ENCODE measurements at places on chromosomes 2 and 18.
A peak's percentile ranks its signal among the peaks of the same experiment; 100 is the strongest.

- DNase-seq: no peak
- peaks cover 5% of the 10 kb centered on the region for H3K4me1 ChIP-seq
- no peaks in the 10 kb centered on the region for H3K36me3 ChIP-seq
- no peak overlapping the region for H3K4me3 ChIP-seq
- H3K27ac ChIP-seq: no peak overlapping the region
Measured at GRCh38 chr2:200242570-200242969, 63.9 kb upstream of the SPATS2L start.

- H3K27me3 ChIP-seq: no peaks in the 10 kb centered on the region
- H3K27ac ChIP-seq: no peak overlapping the region
- no peak for DNase-seq
Measured at GRCh38 chr2:212677466-212677865, 138.9 kb upstream of the ERBB4 start.

DNA sequence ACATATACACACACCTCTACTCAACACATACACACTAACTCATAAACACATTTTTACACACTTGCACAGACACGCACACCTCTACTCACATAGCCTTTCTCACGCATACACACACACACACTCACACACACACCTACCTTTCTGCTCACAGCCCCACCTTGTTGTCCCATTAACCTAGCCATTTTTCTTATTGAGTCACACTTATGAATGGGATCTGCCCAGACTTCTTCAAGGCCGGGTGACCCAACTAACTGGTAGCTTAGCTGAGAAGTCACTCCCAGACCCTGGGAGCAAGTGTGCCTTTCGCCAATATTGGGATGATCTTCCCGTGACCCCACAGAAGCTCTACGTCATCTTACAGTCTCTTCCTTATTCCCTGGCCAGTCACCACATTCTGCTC, 192.2 kb downstream of the NCK2 start:
- no peak for DNase-seq
- H3K4me3 ChIP-seq: no peak overlapping the region
- H3K27me3 ChIP-seq: no peaks in the 10 kb centered on the region
- H3K4me1 ChIP-seq: peaks cover 10% of the 10 kb centered on the region
- no peak overlapping the region for H3K27ac ChIP-seq

- H3K27me3 ChIP-seq: peaks cover 8% of the 10 kb centered on the region
- H3K36me3 ChIP-seq: peaks cover 12% of the 10 kb centered on the region
- H3K4me1 ChIP-seq: peaks cover 33% of the 10 kb centered on the region
- H3K4me3 ChIP-seq: peak overlapping the region; percentile 87
- DNase-seq: no peak
- H3K27ac ChIP-seq: peak overlapping the region; percentile 97
Measured at GRCh38 chr2:127811397-127812321, 688 bp upstream of the WDR33 start.

DNA sequence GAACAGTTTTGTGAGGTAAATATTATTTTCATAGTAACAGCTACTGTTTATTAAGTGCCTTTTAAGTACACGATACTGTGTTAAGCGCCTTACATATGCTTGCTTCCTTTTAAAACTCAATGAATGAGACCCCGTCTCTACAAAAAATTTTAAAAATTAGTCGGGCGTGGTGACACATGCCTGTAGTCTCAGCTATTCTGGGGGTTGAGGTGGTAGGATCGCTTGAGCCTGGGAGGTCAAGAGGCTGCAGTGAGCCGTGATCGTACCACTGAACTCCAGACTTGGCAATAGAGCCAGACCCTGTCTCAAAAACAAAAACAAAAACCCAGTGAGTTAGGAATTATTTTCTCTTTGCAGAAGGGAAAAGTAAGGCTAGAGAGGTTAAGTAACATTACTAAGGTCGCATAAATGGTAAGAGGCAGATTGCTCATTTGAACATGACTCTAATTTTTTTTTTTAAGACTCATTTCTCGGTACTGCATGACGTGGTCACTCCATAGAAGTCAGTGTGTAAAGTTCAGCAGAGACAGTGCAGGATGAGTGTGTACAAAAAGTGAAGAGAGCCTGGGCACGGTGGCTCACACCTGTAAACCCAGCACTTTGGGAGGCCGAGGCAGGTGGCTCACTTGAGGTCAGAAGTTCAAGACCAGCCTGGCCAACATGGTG, 1.1 kb downstream of the METAP1D start:
- H3K36me3 ChIP-seq: no peaks in the 10 kb centered on the region
- H3K4me1 ChIP-seq: peaks cover 28% of the 10 kb centered on the region
- peak overlapping the region; percentile 91 for H3K27ac ChIP-seq
- no peak for DNase-seq

DNA sequence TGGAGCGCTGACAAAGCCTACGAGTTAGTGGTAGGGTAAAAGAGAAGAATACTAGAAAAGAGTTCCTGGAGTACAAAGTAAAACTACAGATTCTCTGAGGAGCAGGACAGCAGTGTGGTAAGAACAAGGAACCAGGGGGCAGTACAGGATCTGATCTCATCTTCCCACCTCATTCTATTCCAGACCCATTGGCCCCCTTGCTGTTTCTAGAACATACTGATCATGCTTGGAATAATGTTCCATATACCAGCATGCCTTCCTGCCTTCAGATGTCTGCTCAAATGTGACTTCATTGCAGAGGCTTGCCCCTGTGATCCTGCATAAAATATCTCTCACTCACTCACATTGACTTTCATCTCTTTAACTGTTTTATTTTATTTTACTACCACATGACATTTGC, 19.3 kb downstream of the MSGN1 start:
- DNase-seq: no peak
- no peak overlapping the region for H3K27ac ChIP-seq
- H3K4me1 ChIP-seq: no peaks in the 10 kb centered on the region
- H3K36me3 ChIP-seq: no peaks in the 10 kb centered on the region

- no peaks in the 10 kb centered on the region for H3K36me3 ChIP-seq
- no peaks in the 10 kb centered on the region for H3K27me3 ChIP-seq
- no peak overlapping the region for H3K4me3 ChIP-seq
- H3K4me1 ChIP-seq: no peaks in the 10 kb centered on the region
Measured at GRCh38 chr18:75812761-75813160, 385.3 kb upstream of the SMIM21 start.

- no peak for DNase-seq
- H3K36me3 ChIP-seq: peaks cover 6% of the 10 kb centered on the region
- no peak overlapping the region for H3K4me3 ChIP-seq
- no peak overlapping the region for H3K27ac ChIP-seq
Measured at GRCh38 chr18:74494514-74494913, 1.6 kb upstream of the CNDP2 start.

DNA sequence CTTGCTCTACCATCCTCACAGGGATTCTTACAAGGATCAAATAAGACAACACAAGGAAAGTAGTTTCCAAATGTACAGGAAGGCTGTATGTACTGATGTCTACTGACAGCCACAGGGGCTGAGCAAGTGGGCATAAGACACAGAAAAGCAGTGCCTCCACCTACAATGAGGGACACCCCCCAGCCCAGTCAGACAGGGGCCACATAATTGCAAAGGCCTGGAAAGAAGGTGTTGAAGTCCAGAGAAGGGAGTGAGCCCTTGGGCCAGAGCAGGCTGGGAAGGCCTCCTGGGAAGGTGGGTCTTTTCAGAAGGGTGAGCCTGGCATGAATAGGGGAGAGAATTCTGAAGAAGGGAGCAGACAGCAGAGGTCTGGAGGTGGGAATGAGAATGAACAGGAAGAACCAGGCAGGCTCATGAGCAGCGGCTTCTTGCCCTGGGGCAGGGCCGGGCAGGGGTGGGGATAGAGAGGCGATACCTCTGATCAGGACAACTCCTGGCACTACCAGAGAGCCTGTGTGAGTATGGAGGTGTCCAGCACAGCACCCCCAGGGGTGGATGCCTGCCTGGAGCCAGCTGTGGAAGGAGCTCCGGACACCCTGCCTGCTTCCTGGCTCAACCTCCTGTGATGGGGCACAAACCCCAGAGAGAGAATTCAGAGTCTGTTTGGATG, 30.1 kb downstream of the HS1BP3 start:
- peaks cover 2% of the 10 kb centered on the region for H3K4me1 ChIP-seq
- no peaks in the 10 kb centered on the region for H3K27me3 ChIP-seq
- H3K36me3 ChIP-seq: no peaks in the 10 kb centered on the region
- H3K27ac ChIP-seq: no peak overlapping the region
- no peak overlapping the region for H3K4me3 ChIP-seq
- no peak for DNase-seq

GRCh38 chr2:224127871-224128501, 88.9 kb upstream of the SERPINE2 start:
- H3K4me1 ChIP-seq: no peaks in the 10 kb centered on the region
- no peak overlapping the region for H3K4me3 ChIP-seq
- no peak for DNase-seq
- no peaks in the 10 kb centered on the region for H3K36me3 ChIP-seq

DNA sequence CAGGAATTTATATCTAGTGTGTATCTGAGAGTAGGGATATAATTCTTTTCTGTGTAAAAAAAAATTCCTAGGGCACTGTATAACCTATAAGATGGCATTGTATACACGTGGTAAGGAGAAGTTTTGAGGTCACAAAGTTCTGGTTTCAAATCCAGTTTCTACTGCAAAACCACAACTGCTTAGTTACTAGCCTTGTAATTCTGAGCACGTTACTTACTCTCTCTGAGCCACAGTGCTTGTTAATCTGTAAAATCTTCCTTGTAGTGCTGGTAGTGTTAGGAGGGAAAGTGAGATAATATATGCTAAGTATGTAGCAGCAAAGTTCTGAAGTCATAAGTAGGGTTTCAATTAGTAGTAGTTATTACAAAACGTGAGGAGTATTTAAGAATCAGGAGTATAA, 175.4 kb downstream of the SATB2 start:
- DNase-seq: no peak
- no peaks in the 10 kb centered on the region for H3K27me3 ChIP-seq
- H3K4me1 ChIP-seq: no peaks in the 10 kb centered on the region
- H3K36me3 ChIP-seq: no peaks in the 10 kb centered on the region

GRCh38 chr18:6885992-6886796, 156.7 kb downstream of the ARHGAP28 start:
- no peaks in the 10 kb centered on the region for H3K27me3 ChIP-seq
- H3K4me1 ChIP-seq: no peaks in the 10 kb centered on the region
- no peak overlapping the region for H3K4me3 ChIP-seq
- DNase-seq: no peak
- H3K27ac ChIP-seq: no peak overlapping the region

DNA sequence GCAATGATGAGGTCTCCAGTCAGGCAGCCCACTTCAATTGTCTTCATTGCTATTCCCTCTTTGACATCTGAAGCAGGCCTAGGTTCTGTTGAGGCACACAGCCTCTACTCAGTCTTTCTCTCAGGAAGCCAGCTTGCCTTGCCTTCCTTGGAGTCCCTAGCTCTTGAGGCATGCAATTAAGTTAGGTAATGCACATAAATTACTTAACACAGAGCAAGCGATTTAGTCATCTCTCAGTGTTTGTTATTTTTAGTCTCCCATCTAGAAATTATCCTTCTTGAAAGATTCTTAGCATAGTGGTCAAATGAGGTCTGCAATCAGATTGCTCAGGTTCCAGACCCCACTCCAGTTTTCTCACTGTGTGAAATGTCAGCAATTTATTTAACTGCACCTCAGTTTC, 32.0 kb downstream of the SULT1C4 start:
- no peak for DNase-seq
- H3K4me3 ChIP-seq: no peak overlapping the region
- no peaks in the 10 kb centered on the region for H3K36me3 ChIP-seq
- H3K4me1 ChIP-seq: no peaks in the 10 kb centered on the region

DNA sequence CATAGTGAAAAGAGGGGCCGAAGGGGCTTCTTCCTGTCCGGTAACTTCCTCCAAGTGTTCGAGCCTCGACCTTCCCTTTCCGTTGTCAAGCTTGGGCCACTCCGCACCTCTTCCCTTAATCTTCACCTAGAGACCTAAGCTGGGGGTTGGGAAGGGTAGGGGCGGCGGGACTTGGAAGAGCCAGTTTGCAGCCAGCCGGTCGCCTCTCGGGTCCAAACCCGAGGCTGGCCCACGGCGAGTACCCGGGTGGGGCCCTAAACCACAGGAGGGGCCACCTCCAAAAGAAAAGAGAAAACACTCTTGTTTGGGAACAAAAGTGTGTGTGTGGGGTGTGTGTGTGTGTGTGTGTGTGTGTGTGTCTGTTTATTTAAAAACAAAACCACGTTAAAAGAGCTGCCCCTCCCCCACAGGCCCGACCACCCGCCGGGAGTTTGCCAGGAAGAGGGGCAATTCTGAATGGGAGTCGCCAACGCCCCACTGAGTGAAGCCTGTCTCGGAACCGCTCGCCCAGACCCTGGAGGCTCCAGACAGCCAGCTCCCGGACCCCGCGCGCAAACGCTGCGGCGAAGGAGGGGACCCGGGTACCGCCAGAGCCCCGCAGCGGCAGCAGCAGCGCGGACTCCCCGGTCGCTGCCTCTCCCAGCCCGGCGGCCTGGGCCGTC, 488 bp upstream of the RHOB start:
- H3K27me3 ChIP-seq: peaks cover 47% of the 10 kb centered on the region
- H3K27ac ChIP-seq: no peak overlapping the region
- DNase-seq: no peak

DNA sequence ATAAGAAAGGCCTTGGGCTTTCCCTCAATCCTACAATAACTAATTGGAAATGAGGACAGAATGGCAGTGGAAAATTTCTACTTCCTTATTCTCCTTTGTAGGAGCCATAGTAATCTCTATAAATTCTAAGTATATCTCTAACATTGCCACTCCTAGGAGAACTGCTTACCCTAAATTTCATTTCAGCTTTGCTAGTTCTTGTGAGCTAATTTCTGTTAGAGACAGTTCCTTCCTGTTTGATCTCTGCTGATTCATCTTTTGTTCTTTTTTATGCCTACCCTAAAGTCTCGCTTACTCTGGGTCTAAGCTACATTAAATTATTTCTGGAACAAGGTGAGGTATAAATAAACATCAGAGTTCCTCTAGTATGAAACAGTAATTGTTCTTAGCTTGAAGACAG, 25.7 kb downstream of the ABHD3 start:
- DNase-seq: no peak
- H3K36me3 ChIP-seq: peaks cover 15% of the 10 kb centered on the region
- no peak overlapping the region for H3K4me3 ChIP-seq
- no peak overlapping the region for H3K27ac ChIP-seq
- H3K27me3 ChIP-seq: no peaks in the 10 kb centered on the region

GRCh38 chr2:169562519-169562918, 11.1 kb downstream of the FASTKD1 start:
- H3K27me3 ChIP-seq: no peaks in the 10 kb centered on the region
- peaks cover 43% of the 10 kb centered on the region for H3K36me3 ChIP-seq
- H3K4me3 ChIP-seq: no peak overlapping the region
- no peaks in the 10 kb centered on the region for H3K4me1 ChIP-seq
- no peak for DNase-seq

Data from activated CD8-positive, alpha-beta memory T cell treated with anti-CD3 and anti-CD28 coated beads, Interleukin-2, amount 10 ng/mL, durations not matched to agents 7 days and 5 days (primary cell).